Calu3 (cell line): ENCODE measurements at places on chromosomes 2 and 18. TPM values are rescaled to one million over a fixed set of nuclear protein-coding genes. Genes with fewer than 3 reads are reported as not detected.
A peak's percentile ranks its signal among the peaks of the same experiment; 100 is the strongest.

GRCh38 chr18:904218-905090 lies at the start of gene ADCYAP1:
ADCYAP1 (plus strand) TSS chr18:904871; CDS start chr18:905387, 516 bp downstream.
- no peaks in the 10 kb centered on the region for H3K4me1 ChIP-seq
- peaks cover 66% of the 10 kb centered on the region for H3K27me3 ChIP-seq
- DNase-seq = no peak
- no peak within 1 kb of the TSS for H3K27ac ChIP-seq
- H3K36me3 ChIP-seq = no peaks in the 10 kb centered on the region

GRCh38 chr18:73060666-73061288 lies 193.0 kb upstream of the NETO1 start:
- H3K36me3 ChIP-seq = no peaks in the 10 kb centered on the region
- H3K27ac ChIP-seq = no peak overlapping the region
- DNase-seq = no peak
- no peak overlapping the region for H3K4me3 ChIP-seq
- no peaks in the 10 kb centered on the region for H3K27me3 ChIP-seq
- peaks cover 9% of the 10 kb centered on the region for H3K4me1 ChIP-seq

- H3K36me3 ChIP-seq = no peaks in the 10 kb centered on the region
- H3K27ac ChIP-seq = no peak overlapping the region
- H3K27me3 ChIP-seq = no peaks in the 10 kb centered on the region
- H3K4me1 ChIP-seq = no peaks in the 10 kb centered on the region
- no peak overlapping the region for H3K4me3 ChIP-seq
- no peak for DNase-seq
Observed at GRCh38 chr2:182191061-182191460, 205.4 kb downstream of the PPP1R1C start.

DNA sequence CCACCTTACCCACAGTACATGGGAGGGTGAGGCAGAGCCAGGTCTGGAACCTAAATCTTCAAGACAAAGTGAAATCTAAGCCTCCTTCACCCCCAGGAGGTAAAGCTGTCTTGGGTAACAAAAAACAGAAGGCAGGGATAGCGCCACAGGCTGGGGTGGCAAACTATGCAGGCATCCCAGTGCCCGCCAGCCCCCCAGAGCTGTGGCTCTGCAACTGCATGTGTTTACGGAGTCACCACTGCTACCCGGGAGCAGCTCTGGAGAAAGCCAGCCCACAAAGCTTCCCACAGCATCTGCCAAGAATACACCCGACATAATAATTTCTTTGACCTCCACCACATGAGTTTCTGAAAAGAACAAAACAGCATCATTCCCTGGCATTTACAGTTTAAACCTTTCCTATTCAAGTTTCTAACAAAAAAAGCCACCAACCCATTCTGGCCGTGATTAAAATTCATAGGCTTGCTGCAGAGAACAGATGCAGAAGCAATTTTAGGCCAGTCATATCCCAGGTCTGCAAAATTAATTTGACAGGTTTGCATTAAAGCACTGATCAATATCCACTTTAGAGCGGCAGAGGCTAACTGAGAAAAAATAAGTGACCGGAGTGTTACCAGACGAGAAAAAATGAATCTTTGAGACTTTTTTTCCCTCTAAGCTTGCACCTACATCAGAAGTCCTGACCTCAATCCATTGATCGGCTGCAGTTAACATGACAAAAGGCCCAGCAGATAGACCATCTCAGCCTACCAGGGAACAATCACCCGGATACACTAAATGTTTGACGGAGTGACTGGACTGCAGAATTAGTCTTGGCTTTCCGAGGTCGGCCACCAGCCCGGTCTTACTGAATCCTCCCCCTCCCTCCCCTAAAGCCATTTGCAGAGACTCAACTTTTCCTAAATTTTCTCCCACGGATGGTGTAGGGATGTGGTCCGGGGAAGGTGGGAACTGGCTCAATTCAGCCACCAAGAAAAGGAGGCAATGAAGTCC lies 309.6 kb upstream of the SKOR2 start:
- no peak for DNase-seq
- H3K27ac ChIP-seq = no peak overlapping the region
- H3K27me3 ChIP-seq = peaks cover 90% of the 10 kb centered on the region
- no peaks in the 10 kb centered on the region for H3K36me3 ChIP-seq
- H3K4me1 ChIP-seq = no peaks in the 10 kb centered on the region

- no peak for DNase-seq
- no peak overlapping the region for H3K27ac ChIP-seq
- no peaks in the 10 kb centered on the region for H3K27me3 ChIP-seq
- H3K36me3 ChIP-seq = no peaks in the 10 kb centered on the region
- H3K4me3 ChIP-seq = no peak overlapping the region
Observed at GRCh38 chr2:25558262-25558661, 115.1 kb downstream of the DTNB start.

- H3K27ac ChIP-seq = no peak overlapping the region
- peaks cover 22% of the 10 kb centered on the region for H3K4me1 ChIP-seq
- peaks cover 5% of the 10 kb centered on the region for H3K36me3 ChIP-seq
- DNase-seq = no peak
- H3K4me3 ChIP-seq = no peak overlapping the region
Observed at GRCh38 chr2:239262484-239263230, 138.2 kb downstream of the HDAC4 start.

DNA sequence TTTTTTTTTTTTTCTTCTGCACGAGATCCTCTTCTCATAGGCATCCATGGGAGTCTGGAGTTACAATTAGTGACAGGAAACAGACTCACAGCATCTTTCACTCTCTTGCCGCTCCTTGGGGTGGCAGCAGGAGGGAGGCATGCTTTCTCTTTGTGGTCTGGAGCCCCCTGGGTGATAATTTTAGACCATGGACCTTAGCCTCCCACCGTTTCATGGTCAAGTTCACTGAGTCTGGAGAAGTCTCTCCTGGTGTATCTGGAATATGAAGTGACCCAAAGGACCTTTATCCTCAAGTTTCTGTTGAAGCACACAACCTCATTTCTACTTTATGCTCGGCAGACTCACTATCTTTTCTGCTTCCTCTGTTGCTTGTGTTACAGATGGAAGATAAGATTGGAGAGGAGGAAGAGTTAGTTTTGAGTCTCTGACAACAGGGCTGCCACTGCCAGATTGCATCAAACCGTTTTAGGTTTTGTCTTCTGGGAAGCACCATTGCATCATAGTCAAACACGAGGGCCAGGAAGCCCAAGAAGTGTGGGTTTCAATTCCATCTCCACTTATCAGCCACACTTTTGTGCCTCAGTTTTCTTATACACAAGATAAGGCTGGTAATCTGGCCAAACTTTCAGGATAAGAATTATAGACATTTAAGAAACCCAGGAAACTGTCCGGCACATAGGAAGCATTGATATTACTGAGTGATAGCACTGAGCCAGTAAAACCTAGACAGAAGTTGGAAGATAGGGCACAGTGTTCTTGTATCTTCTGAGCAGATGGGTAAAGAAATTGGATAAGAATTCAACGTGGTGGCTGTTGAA lies 62.3 kb downstream of the ADCYAP1 start:
- DNase-seq = no peak
- H3K36me3 ChIP-seq = no peaks in the 10 kb centered on the region
- H3K27ac ChIP-seq = no peak overlapping the region
- no peak overlapping the region for H3K4me3 ChIP-seq

GRCh38 chr2:172100935-172101820 lies 1.5 kb downstream of the DLX2 start:
- H3K4me3 ChIP-seq = peak overlapping the region; percentile 98
- peaks cover 76% of the 10 kb centered on the region for H3K27me3 ChIP-seq
- H3K36me3 ChIP-seq = peaks cover 20% of the 10 kb centered on the region

DNA sequence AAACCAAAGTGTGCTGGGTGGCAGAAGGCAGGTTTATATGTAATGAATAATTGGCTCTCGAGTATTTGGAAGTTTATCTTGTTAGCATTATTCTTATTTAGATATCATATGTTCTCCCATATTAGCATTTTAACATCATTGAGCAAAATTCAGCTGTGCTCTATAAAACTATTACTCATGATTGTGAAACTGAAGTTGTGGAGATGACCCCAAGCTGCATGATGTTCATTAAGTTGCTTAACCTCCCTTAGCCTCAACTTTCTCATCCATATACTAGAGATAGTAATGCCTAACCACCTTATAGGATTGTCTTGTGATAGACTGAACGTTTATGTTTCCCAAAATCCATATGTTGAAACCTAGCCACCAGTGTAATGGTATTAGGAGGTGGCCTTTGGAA lies 346.3 kb downstream of the SATB2 start:
- no peak overlapping the region for H3K4me3 ChIP-seq
- no peak overlapping the region for H3K27ac ChIP-seq
- no peak for DNase-seq
- no peaks in the 10 kb centered on the region for H3K27me3 ChIP-seq
- no peaks in the 10 kb centered on the region for H3K36me3 ChIP-seq

DNA sequence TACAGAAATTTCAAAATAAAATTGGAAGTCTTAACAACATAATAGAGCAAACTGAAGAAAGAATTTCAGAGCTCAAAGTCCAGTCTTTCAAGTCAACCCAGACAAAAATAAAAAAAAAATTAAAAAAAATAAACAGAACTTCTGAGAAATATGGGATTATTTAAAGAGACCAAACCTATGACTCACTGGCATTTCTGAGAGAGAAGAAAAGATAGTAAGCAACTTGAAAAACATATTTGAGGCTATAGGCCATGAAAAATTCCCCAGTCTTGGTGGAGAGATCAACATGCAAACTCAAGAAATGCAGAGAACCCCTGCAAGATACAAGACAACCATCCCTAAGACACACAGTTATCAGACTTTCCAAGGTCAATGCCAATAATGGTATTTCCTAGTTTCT lies 167.4 kb downstream of the RNF144A start:
- H3K4me3 ChIP-seq = no peak overlapping the region
- H3K27ac ChIP-seq = no peak overlapping the region
- peaks cover 19% of the 10 kb centered on the region for H3K27me3 ChIP-seq
- H3K36me3 ChIP-seq = no peaks in the 10 kb centered on the region
- DNase-seq = no peak
- H3K4me1 ChIP-seq = no peaks in the 10 kb centered on the region

GRCh38 chr2:209771474-209772289 lies at the start of gene UNC80:
UNC80 (plus strand) TSS chr2:209771832; CDS start chr2:209772073, 241 bp downstream.
- H3K4me1 ChIP-seq = peaks cover 7% of the 10 kb centered on the region
- H3K27ac ChIP-seq = no peak within 1 kb of the TSS
- H3K36me3 ChIP-seq = no peaks in the 10 kb centered on the region
- H3K27me3 ChIP-seq = peaks cover 32% of the 10 kb centered on the region

DNA sequence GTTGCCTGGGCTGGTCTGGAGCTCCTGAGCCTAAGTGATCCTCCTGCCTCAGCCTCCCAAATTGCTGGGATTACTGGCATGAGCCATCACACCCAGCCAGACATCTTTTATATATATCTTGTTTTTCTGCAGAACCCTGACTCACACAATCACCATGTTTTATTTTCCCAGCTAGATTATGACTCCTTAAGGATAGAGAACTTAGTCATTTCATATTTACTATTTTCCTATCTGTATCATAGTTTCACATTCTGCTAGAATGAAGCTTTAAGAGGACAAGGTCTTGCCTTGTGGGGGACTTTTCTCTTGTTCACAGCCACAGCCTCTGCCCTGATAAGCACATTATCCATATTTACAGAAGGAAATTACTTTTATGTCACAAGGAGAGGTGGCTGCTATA lies 73.9 kb downstream of the LBH start:
- no peak overlapping the region for H3K4me3 ChIP-seq
- no peaks in the 10 kb centered on the region for H3K27me3 ChIP-seq
- H3K27ac ChIP-seq = no peak overlapping the region
- DNase-seq = no peak

GRCh38 chr18:45040879-45041278 lies 360.2 kb downstream of the SETBP1 start:
- no peaks in the 10 kb centered on the region for H3K4me1 ChIP-seq
- no peaks in the 10 kb centered on the region for H3K36me3 ChIP-seq
- H3K4me3 ChIP-seq = no peak overlapping the region

- peak; percentile 30 for DNase-seq
- H3K27ac ChIP-seq = peak overlapping the region; percentile 28
- no peaks in the 10 kb centered on the region for H3K4me1 ChIP-seq
Observed at GRCh38 chr18:60549338-60549960, 176.9 kb upstream of the MC4R start.

Gene DQX1
- total RNA-seq = 0.14 TPM in 1 of 2 replicates, not detected in the other

Gene EFEMP1
- total RNA-seq = 14.7 and 51.5 TPM in 2 replicates

Gene UGT1A8
- total RNA-seq = not detected in 2 replicates

Gene CCDC74B
- total RNA-seq = 1.5 and 2.1 TPM in 2 replicates

Gene IL18R1
- 1.5 and 2.1 TPM in 2 replicates for total RNA-seq
